ENCODE measurements at places on chromosomes 5 and 9.

DNA sequence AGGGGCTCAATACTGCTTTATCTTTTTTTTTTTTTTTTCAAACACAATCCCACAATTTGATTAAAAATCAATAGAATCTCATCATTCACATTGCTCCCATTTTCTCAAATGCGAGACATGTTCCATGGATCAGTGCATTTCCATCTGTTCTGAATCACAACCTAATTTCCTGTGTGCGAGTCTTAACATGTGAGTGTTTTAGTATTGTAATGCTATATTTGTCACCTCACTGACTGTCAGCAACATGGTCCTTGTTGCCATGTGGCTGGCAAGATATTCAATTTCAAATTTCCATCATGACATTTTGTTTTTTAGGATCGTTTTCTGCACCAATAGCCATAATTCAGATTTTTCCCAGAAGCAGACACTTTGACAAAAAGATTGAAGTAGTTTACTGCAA lies 233.2 kb upstream of the PRDM9 start:
- DNase-seq: no peak

- no peak for DNase-seq
Observed at GRCh38 chr5:107487056-107487542, 183.6 kb downstream of the EFNA5 start.

- DNase-seq: no peak
Observed at GRCh38 chr9:2307480-2307879, 292.3 kb downstream of the SMARCA2 start.

DNA sequence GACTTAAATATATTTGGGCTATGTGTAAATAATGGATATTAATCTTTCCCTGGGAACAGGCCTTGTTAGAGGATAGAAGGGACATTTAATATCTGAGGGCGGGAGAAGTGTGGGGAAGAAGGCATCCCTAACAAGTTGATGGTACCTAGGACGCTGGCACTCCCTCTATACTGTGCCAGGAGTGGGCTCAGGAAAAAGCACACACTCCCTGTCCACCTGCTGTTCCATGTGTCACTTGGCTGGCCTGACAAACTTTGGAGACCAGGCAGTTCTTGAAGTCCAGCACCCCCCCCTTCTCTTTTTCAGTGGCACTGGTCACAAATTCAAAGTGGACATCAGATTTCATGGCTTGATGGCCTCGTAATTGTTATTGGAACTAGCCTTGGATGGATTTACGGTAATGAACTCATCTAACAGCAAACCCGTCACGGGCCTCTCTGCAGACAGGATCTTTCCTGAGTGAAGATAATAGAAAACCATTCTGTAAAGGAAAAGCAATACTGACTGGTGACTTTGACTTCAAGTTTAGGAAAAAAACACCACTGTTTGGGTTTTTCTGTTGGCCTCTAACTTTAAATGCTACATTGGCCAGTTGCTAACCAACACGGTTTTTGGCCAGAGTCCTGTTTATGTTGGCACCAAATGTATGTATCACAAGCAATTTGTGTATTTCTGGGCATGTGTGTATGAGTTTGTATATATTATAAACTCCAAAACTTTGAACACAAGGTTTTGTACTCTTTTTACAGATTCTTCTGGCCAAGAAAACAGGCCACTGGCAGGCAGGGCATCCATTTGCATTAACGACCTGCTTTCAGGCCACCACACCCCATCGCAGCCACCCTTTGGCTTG lies 552.6 kb downstream of the CCDC171 start:
- no peak for DNase-seq

- DNase-seq: no peak
Observed at GRCh38 chr5:73424556-73424977, 24.0 kb downstream of the FOXD1 start.
